ENCODE measurements at places on chromosomes 2 and 18.

GRCh38 chr2:144989579-144990270 lies 469.8 kb upstream of the ZEB2 start:
- ATAC-seq: no peak

DNA sequence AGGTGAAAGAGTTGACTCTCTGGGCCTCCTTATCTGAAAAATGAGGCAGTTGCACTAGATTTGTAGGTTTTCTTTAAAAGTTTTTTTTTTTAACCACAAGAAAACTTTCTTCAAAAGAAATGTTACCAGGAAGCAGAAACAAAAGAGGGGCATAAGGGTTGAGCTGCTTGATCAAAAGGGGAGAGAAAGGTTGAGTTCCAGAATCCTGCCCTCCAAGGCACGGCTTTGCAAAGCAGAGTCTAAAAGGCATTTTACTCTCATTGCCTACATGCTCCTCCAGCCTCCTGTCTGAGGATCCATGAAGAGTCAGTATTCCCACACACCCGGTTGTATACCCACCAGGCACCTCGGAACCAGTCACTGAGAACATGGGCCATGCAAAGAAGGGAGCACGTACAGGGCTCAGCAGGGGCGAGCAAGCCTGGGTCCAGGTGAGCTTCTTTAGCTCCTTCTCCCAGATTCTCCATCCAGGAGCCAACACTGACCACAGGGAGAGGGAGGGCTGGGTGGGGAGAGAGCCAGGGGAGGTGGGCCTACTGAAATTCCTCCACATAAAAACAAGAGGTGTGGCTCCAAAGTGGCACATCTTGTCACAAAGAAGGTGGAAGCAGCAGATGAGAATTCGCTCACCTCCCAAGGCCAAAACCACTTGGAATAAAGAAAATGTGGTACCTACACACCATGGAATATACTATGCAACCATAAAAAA lies 116.0 kb upstream of the EPC2 start:
- no peak for ATAC-seq

DNA sequence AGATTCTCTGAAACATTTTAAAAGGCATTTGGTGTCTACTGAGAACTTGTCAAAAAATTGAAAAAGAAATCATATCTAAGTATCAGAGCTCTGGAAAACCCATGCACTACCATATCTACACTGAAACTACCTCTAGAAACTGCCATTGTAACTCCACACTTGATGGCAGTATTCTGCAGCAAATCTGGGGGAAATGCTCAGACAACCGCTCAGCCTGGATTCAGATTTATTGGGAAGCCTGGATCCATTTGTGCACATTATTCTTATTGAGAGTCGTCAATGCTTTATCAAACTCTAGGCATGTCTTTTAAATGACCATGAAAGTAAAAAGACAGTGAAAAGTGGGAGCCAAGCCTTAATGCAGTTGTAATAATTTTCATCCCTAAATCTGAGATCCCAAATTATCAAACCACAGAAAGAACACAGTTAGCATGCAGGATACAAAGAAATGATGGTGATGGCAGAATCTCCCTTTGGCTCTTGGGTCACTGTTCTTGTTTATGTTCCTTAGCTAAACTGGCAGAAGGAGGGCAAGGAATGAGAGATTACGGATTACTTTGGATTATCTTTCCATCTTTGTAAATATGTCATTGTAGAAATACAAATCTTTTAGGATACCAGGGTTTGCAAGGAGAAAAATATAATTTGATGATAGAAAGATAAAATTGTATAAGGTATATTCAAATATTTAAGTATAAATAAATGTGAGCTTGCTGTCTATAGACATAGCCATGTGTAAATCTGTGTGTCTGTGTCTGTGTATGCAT lies 512.1 kb upstream of the SYT4 start:
- ATAC-seq: no peak

GRCh38 chr2:212974692-212975091 lies 176.7 kb downstream of the IKZF2 start:
- ATAC-seq: no peak

- ATAC-seq: no peak
Observed at GRCh38 chr2:41933585-41934320, 114.1 kb upstream of the PKDCC start.

DNA sequence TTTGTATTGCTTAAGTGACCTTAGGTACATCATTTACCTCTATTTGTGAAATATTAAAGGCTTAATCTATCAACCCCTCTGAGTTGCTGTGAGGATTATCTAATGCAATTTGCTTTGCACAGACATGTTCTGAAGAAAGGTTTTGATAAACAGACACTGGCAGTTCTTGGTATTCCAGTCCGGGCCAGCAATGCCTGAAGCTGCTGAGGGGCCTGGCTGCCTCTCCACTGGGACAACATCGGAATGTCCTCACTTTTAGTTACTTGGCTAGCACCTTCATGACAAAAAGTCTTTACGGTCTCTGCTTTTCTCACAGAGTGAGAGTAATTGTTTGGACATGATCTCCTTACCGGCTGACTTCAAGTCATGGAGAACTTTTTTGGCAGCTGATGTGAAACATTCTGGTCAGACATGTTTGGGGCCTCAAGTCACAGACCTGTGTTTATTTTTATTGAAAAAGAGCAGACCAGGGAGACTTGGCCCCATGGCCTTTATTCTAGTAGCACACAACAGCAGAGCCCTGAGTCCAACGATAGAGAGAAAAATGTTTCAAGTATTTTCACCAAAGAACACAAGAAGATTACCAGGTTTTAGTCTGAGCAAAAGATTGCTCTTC lies 1112.3 kb upstream of the FANCL start:
- no peak for ATAC-seq

DNA sequence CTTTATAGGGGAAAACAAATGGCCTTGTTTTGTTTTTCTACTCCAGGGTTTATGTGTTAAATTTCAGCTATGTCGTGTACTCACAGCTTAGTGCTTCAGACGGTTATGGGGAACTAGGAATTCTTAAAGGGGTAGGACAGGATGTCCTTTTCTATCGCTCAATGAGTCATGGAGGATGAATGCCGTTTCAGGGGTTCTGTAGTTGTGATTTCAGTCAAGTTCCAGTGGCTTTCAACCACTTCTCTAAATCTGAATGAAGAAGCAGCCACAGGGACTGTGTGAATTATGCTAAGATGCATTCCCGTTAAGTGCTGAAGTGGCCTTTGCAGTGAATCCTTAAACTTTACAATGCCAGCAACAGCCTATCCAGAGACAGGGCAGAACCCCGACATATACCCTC lies 1231.7 kb upstream of the ZEB2 start:
- peak; percentile 91 for ATAC-seq

- no peak for ATAC-seq
Observed at GRCh38 chr2:176514805-176515500, 245.7 kb downstream of the MTX2 start.

DNA sequence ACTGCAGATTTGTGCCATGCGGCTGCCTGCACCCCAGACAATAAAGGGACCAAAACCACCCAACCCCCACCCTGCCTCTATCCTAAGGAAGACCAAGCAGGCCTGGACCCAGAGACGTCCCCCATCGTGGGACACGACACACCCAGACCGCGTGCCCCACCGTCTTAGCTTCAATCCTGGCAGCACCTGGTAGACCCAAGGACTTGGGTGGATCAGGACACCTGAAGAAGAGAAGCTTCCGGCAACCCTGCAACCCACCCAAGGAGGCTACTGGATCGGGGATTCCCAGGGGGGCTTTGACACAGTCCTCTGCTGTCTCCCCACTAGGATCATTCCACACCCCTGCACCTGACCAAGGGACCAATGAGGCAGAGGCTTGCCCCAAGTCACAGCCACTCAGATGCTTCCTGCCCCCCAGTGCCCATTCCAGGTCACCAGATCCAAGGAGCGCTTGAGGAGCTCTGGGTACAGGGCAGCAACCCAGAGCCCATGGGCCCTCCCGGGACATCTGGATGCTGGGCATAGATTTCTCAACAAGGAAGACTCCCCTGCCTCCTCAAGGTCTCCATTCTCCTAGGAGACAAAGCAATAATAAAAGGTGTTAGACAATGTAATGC lies 3.6 kb downstream of the ALPI start:
- ATAC-seq: no peak

DNA sequence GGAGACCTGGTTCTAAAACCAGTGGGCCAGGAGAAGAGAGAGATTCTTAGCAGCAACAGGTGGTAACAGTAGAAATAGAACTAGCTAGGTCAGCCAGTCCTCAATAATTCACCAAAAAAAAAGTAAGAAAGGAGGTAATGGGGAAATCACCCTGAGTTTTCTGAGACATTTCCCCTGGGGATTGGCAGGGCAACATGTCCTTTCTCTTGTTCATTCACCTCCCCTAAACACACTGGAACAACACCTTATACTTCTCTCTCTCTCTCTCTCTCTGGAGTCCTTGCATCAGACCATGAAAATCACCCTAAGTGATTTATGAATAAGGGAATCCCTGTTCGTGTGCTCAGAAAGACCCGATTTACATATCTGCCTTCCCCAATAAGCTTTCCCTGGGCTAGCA lies 64.8 kb downstream of the COX7A2L start:
- peak; percentile 93 for ATAC-seq

DNA sequence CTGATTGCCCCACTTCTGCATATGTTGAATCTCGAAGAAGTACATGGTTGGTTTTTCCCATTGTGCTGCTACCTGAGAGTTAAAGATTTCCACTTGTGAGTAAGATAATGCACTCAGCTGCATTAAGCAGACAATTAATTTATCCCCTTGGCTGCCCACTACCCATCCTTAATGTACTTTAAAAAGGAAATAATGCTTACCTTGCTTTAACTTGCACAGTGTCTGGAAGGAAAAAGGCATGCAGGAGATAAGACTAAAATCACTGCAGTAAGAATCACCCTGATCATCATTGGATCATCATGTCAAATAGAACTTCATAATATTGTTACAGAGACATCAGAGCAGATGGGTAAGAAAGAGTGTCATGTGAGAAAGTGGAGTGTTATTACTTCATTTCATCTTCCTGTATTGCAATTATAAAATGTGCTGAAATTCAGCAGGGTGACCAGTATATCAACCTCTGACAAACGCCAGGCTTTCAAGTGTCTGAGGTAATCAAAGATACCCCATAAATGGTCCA lies 207.3 kb upstream of the PIK3C3 start:
- ATAC-seq: no peak

GRCh38 chr18:668260-668659 lies 10.8 kb downstream of the TYMS start:
- ATAC-seq: no peak

DNA sequence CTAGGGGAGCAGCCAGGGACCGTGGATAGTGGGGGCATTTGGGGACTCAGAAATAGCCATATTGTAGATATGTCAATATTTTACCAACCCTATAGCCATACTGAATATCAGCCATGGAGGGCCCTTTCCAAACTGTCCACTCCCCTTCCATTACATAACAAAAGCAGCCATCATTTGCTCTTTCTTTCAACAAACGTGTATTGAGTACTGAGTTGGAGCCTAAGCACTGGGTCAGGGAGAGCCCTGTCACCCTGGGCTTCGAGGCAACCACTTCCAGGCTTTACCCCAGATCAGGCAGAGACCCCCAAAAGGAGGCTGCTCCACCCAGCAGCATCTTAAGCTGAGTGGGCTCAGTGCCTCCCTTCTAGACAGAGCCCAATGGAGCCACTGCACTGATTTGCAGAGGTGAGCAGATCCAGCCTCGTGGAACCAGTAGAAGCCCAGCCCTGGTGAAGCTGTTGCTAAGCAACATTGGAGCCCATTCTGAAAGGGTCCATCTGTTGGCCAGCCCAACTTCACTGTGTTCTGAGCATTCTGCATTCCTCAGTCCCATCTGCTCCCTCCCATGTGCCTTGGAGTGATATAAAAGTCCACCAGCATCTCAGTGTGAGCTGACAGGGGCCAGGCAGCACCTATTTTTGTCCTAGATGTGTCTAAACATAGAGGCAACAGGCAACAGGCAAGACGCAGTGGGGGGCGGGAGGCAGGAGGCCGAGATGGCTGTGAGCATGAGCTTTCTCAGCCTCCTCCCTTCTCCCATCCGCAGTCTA lies 112.1 kb downstream of the PLB1 start:
- no peak for ATAC-seq

DNA sequence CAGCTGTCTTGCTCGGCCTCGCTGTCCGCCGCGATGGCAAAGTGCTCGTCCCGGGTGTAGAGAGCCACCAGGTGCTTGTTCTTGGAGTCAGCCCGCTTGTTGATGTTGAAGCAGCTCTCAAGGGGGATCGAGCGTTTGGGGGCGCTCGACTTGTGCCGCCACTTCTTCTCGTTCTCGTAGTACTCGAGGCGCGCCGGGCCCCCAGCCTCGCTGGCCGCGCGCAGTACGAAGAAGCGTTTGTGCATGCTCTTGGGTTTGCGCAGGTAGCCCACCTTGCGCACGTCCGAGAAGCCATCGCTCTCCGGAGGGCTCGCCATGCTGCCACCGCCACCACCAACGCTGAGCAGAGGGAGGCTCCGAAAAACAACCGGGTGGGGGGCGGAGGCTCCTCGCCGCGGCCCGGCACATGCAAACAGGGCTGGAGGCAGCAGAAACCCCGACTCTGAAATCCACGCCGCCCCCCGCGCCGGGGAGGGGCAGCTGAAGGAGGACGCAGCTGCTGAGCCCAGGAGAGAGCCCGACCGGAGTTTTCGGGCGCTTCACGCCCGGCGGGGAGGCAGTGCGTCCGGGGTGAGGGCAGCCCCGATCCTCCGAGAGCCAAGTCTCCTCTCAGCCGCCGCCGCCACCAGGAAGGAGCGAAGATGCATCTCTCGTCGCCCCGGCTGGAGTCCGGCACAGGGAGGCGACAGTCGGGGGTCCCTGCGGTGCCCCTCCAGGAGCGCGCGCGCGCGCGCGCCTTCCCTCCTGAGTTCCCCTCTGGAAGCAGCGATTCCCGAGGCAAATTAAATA lies 1.0 kb downstream of the IRS1 start:
- ATAC-seq: peak; percentile 40

GRCh38 chr2:137644731-137645130 lies 319.5 kb upstream of the HNMT start:
- no peak for ATAC-seq

Data from stimulated activated memory B cell treated with anti-CD40 and anti-IgM and Interleukin-4, amounts not matched to agents 10 μg/mL and 1 μg/mL and 100 μg/mL, for 72 hours (primary cell).